ENCODE measurements at places on chromosomes 2 and 18.

DNA sequence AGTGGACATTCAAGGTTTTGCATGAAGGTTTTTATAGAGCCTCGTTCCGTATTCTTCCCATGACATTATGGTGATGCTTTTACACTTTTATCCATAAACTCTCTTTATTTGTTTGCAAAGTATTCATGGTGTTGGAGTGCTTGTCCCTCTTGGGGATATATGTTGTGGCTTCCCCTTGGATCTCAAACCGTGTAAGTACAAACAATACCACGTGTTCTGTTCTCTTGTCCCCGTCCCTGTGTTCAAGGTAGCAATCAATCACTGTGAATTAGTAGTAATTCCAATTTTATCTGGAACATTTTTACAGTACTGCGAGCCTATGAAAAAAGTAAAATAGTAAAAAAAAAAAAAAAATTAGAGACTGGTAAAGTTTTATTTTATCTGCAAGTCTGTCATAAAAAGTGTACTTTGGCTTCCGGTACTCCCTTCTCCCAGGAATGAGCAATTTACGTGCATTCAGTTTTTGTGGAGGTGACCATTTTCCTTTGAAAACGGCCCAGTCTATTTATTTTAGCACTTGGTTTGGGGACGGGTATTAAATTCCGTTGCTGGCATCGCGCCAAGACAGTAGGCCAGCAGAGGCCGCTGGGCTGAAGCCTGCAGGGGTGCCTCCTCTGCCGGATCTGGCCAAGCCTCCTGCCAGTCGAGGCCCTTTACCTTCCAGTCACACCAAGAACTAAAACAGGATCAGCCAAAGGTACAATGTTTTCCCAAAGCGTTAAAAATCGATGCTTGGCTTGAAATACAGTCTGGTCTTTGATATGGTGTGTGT lies 175.7 kb downstream of the SOCS6 start:
- DNase-seq, result peak; percentile 86

DNA sequence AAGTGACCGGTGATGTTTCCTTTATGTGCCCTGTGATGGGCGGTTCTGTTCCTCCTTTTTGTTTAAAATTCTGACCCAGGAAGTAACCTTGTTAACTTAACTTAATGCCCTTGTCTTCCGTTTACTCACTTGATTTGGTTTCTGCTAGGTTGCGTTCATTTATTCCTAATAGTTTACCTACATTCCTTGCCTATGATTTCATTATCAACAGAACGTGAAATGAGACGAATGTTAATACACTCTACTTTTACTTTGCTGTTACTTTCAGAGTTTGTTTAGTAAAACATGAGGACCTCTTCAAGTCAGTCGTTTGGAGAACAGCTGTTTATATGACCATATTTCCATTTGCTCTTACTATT lies 638 bp downstream of the CEP192 start:
- no peak for DNase-seq

GRCh38 chr2:57685032-57685431 lies 361.6 kb upstream of the VRK2 start:
- DNase-seq, result no peak

- no peak for DNase-seq
Observed at GRCh38 chr2:35454966-35455638, 900.5 kb upstream of the CRIM1 start.

- DNase-seq, result no peak
Observed at GRCh38 chr2:218823196-218823855, 8.3 kb downstream of the PRKAG3 start.

DNA sequence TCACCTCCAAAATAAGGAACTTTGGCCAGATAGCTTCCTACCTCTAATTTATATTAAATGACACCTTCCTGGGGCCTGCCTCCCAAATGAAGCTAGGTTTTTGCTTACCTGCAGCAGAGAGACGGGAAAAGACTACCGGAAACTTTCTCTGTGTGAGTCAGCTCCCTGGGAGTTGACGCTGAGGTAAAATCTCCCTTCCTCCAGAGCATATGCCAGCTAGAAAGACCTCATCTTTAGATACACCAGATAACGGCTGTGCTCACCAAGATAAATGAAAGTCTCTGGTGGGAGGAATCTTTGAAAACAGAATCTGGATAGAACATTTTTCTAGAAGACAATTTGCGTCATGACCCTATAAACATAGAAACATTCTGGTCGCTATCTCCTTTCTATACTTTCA lies 99.7 kb upstream of the RFX8 start:
- no peak for DNase-seq

GRCh38 chr18:2522112-2522511 lies 49.2 kb downstream of the METTL4 start:
- DNase-seq, result no peak

GRCh38 chr2:200451511-200451910 lies 58.4 kb downstream of the KCTD18 start:
- no peak for DNase-seq

DNA sequence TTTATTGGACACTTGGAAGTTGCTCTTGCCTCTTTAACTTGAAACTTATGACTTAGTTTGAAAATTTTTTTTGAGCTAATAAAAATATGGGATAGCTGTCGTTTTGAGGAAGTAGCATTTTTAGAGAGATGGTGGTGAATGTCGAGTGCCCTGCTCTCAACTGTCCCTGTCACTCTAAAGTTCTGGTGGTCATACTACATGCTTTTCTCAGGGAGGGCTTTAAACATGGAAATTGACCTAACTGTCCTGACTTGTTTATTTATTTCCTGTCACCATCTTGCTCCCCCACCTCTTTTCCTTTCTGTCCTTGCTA lies 16.0 kb downstream of the CEP192 start:
- DNase-seq, result no peak

DNA sequence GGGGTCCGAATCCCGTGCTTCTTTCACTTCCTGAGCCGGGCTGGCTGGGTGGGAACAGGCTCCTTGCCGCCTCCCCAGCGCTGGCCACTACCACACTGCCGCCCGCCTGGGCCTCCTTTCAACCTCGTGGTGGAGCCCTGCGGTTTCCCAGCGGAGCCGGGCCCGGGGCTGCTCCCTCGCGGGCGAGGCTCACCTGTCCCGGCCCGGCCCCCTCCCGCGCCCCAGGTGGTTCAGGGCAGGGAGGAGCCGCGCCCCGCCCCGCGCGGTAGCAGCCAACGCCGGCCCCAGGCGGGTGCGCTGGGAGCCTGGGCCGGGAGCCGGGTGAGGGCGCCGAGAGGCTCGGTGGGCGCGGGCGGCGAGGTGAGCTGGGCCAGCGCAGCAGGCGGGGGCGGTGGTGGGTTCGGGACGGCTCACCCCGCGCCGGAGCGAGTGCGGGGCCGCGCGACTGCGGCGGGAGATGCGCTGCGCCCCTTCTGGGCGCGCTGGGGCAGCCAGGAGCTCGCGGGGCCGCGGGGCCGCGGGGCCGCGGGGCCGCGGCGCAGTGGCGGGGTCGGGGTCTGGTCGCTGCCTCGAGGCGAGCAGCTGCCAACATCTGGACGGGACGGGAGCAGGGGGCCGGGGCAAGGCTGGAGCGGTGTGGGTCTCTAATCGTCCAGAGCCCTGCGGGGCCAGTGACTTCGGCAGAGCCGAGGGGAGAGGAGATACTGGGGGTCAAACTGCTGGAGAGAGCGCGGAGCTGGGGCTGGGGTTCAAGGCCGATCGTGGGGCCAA lies at the start of gene LYPD6B:
TSS of gene LYPD6B (plus strand) at position 258 of the 771 bp plus-strand sequence. CDS start 92,250 bp downstream, outside the sequence.
- no peak for DNase-seq

- peak; percentile 10 for DNase-seq
Observed at GRCh38 chr18:31268985-31269406, 49.0 kb upstream of the DSG1 start.

- peak; percentile 68 for DNase-seq
Observed at GRCh38 chr18:59623456-59624368, 73.5 kb downstream of the CCBE1 start.

- no peak for DNase-seq
Observed at GRCh38 chr18:55381277-55381676, 206.7 kb downstream of the TCF4 start.

DNA sequence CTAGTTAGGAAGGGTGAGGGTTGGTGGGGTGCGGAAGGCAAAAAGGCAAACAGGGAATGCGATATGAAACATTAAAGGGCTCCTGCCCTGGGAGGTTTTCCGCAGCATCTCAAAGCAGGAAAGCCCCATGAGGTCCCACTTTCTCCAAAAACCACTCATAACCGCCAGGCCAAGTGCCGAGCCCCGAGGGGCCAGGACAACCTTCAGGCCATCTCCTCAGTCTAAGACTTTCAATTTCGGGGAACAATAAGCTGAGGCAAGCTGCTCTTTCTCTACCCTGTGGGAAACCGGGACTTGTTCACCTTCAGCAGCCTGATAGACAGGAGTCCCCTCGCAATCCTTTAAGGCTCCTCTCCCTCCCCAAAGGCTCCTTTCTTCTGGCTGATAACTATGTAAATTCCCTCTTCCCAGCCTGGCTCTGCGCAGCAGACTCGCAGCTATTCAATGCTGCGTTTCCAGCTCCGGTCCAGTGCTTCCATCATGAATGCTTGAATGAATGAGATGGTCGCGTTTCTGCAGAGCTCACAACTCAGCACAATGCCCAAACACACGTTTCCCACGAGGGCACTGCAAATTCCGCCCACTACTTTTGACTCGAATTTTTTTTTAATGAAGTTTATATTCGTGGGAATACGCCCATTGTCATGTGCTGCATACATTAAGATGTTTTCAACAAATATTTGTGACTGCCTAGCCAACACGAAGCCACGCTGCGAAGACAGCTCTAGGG lies 1.4 kb downstream of the LAMA1 start:
- DNase-seq, result peak; percentile 41

DNA sequence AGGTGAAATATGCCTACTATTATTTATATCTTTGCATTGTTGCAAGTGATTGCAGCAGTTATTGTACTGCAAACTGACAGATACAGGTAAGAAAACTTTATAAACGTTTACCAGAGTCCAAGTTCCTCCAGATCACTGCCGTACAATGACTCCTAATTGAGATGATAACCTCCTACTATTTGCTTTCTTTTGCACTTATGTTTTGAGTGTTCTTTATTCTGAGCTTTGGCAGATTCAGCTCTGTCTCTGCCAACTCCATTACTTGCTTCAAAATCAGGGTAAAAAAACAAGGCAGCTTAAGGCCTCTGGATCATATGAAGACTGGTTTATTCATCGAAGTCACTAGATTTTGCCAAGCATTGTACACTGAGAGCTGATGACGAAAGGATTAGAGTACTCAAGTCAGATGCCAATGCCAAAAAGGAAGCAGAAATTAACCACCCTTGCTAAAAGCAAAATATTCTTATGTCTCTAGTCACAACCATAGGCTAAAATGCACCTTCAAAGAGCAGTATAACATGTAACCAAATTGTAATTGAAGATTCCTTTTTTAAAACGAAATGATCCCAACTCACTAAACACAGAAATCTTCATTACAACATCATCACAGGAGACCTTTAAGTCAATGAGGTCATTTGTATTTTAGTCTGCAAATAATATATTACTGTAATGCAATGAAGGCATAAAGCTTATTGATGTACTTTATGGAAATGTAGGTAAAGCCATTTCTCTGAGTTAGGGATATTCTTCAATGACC lies 10.5 kb upstream of the IKZF2 start:
- peak; percentile 43 for DNase-seq

- DNase-seq, result no peak
Observed at GRCh38 chr2:32572737-32573136, 55.1 kb upstream of the TTC27 start.

GRCh38 chr2:69375494-69376353 lies 11.3 kb downstream of the GFPT1 start:
- DNase-seq, result peak; percentile 25

DNA sequence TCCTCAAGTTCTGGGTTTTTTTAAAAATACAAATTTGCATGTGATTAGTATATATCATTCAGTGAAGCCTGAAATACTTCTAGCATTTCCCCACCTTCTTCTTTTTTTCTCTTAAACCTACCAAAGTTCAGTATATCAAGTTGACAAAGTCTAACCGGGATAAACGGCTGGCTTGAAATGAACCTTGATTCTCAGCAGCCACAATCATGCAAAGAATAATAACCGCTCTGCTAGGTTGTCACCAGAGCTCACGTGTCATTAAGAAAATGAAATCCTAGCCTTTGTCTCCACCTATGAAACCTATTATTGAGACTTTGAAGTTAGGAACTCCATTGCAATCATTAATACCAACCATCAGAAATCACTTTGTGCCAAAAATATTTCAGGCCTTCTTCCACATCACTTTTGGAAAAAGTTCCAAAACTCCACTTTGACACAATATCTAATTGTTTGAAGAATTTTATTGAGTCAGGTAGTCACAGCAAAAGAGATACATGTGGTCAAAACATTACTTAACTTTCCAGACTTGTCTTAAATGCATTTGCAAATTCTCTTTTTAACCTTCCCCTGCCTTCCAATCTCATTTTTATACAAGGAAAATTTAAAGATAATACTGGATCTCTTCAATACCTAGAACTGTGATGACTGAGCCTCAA lies 285.6 kb upstream of the ACVR2A start:
- no peak for DNase-seq

GRCh38 chr2:60317844-60318243 lies 235.6 kb downstream of the BCL11A start:
- DNase-seq, result no peak

GRCh38 chr2:151189125-151189524 lies 72.5 kb downstream of the RBM43 start:
- no peak for DNase-seq

DNA sequence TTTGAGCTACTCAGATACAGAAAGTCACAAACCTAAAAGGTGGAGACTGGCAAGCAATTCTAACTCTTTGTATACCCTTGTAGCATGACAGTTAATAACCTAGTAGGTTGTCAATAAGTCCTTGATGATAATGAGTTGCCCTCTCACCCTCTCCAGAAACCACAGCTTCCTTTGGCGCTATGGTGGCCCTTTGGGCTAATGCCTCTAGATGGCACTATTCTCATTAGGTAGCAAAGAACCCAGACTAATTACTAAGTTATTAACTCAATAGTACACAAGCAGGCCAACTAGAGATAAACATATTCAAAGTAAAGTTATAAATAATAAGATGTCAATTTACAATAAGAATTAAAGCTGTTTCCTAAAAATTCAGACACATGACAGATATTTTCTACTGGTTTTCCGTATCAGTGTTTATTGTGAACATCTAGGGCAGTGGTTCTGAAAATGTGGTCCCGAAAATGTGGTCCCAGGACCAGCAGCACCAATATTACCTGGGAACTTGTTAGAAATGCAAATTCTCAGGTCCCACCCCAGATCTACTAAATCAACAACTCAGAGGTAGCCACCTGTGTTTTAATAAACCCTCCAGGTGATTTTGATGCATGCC lies 41.1 kb downstream of the LDAH start:
- DNase-seq, result no peak

GRCh38 chr2:125837611-125838010 lies 818.3 kb upstream of the GYPC start:
- DNase-seq, result no peak

DNA sequence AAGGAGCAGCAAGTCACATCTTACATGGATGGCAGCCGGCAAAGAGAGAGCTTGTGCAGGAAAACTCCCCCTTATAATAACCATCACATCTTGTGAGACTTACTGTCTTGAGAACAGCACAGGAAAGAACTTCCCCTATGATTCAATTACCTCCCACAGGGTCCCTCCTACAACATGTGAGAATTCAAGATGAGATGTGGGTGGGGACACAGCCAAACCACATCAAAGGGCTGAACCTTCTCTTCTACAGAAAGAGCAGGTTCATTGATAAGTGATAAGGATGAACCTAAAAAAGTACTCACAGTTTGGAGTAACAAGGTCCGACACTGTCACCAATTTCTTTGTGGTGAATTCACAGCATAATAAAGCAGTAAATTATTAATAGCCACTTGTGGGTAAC lies 422.2 kb upstream of the FSIP2 start:
- DNase-seq, result no peak

Data from tongue (tissue), 3 donors.